ENCODE measurements at places on chromosomes 2 and 18.

DNA sequence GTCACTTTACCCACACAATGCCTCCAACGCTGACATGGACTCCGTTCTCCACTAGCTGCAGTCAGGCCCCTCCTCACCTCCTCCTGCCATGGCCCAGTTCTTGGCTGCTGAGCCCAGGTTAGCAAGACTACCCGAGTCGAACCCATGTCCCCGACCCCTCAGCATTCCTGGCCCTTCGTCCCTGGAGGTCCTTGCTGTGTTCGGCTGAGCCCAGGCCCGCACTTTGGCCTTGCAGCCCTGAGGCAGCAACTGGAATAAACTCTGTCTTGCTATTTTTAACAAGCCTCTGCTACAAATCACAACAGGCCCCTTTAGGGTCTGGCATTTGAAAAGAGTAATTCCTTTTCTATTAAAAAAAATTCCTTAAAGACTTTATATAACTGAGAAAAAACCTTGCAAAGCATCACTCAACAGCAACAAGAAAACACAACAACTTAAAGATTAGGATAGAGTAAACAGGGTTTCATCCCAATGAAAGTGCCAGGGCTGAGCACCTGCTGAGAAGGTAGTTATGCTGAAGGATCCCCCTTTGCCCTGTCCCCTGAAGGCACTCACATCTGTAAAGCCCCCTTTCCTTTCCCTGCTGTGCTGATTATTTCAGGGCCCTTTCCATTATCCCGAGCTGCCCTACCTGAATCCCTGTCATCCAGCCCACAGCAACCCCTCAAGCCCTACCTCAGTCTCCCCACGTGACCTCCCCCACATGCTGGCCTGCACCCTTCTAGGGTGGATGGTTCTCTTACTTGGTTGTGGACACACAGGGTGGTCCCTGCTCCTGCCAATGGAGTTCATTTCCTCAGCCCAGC, 120.0 kb upstream of the SNTG2 start:
- no peak for DNase-seq

DNA sequence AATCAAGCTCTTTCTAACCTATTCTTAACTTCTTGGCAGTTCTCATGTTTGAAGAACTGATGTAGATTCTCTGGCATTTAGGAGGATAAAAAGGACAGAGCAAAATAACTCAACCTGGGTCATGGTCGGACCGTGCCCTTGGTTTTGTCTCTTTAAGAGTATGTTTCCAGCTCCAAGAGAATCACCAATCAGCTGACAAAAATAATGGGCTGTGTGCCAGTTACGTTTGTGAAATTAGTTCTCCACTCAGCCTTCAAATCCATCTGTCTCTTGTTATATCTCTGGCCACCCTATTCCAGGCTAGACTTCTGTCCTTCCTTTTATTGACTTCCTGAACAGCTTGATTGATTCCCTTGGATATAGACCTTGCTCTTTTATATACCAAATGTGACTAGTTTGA, 225.7 kb downstream of the EPHA4 start:
- DNase-seq: no peak

- DNase-seq: no peak
Measured at GRCh38 chr2:230412846-230413245, 3.2 kb upstream of the SP100 start.

GRCh38 chr2:108605947-108606346, 71.7 kb downstream of the LIMS1 start:
- DNase-seq: no peak

DNA sequence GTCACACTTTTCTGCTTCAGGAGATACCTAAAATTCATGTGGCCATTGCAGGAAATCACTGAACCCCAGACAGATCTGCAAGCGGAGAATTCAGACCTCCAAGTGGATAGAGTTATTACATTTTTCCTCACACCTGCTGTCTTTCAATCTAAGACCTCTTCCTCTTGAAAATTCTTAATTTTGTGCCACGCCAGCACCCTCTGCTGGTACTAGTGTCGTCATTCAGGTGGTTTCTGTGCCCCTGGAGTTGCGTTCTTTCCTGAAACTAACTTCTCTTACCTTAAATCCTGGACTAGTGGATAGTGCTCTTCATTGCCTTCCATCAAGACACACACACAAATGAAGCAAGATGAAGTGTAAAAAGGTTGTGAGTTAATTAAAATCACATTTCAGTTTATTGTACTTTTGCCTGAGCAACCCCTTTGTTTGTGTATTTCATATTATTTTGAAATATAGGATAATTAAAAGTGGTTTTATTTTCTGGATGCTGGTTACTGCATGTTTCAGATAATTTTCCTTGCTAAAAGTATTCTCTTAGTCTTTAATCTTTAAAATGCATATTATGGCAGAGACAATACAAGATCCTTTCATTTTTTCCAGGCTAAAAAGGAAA, 1.6 kb upstream of the DNER start:
- no peak for DNase-seq

DNA sequence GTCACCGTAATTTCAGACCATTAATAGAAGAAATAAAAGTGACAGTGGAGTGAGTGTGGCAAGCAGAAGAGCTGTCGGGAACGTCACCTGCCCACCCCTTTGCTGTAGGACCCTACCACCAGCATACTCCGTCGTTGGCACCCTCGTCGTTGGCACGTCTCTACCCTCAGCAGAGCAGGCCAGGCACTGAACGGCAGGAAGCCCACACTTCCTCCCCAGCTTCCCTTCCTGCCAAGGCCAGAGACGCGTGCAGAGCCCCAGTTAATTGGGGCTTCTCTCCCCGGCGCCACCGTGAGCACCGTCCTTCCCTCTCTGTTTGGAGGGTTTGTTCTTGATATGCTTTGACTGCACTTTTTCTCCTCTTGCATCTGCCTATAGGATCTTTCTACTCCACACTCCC, 27.0 kb upstream of the NFATC1 start:
- DNase-seq: no peak

DNA sequence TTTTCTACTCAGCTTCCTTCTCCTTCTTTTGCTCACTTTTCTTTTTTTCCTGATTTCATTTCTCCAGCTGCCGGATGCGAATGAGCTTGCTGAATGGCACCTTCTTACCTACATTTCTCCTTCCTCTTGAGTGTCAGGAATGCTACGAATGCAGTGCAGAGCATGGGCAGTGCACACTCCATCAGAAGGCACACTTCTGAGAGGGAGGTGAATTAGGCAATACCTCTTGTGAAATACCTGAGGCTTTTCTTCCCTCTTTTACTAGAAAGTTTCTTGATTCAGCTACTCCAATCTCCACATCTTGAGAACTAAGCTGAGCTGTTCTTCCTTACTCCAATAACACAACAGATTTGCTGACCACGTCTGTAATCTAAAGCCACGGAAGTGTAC, 51.1 kb downstream of the PLEKHM3 start:
- DNase-seq: no peak

GRCh38 chr2:105874466-105874865, 129.8 kb downstream of the NCK2 start:
- no peak for DNase-seq

DNA sequence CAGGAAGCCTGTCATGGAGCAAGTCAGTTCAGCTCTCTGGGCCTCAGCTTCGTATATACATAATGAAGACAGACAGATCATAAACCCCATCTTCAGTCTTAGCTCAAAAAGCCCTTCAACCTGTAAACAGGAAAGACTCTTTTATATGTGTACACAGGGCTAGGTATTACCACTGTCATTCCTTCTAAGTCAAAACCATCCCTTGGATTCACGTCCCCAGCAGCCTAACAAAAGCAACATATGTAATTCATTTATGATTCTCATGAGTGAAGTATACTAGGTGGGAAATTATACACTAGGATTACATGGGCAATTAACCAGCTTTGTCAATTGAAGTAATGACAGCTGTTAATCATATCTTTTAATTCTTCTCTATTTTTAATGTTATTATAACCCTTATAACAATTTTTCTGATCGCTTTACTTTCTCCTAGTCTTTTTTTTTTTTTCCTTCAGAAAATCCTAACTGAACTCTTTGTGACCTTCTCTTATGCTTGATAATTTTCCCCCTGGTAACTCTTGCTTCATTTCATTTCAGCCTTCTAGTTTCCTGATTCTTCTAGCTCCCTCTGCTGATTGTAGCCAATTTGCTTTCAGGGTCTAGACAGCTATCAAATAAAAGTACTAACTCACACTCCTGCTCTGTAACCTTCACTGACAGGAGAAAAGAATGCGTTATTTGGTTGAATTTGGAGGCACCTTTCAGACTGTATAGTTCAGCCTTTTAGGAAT, 99.7 kb downstream of the RBM43 start:
- no peak for DNase-seq

DNA sequence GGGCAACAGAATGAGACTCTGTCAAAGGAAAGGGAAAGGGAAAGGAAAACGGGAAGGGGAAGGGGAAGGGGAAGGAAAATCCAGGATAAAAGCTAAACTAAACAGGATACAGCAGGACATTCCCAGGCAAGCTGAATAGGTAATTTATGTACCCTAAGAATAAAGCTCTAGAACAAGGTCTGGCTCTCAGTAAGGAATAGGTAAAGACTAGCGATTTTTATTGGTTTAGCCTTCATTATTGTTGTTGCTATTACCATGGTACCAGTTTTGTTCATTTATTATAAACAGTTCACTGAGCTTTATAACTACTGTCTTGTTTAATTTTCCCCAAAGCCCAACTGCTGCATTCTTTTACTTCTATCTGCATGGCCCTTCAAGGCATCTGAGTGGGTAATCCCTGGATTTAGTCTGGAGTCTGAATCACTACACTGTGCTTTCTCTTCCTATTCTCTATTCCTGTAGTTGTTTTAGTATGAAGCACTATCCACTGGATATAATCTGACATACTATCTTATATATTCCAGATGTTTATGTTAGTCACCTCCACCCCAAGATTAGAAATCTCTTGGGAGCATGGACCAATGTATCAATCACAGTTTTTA, 127.1 kb upstream of the TANK start:
- no peak for DNase-seq
